ENCODE measurements at places on chromosomes 5 and 9.
A peak's percentile ranks its signal among the peaks of the same experiment; 100 is the strongest.

- H3K36me3 ChIP-seq: no peaks in the 10 kb centered on the region
- H3K27ac ChIP-seq: no peak overlapping the region
- DNase-seq: no peak
- H3K27me3 ChIP-seq: no peaks in the 10 kb centered on the region
These were observed 84.3 kb upstream of the TAF11L2 start for GRCh38 chr5:17413691-17414090.

GRCh38 chr5:127652952-127653611 lies 4.2 kb downstream of the CTXN3 start:
- no peaks in the 10 kb centered on the region for H3K36me3 ChIP-seq
- peaks cover 1% of the 10 kb centered on the region for H3K4me1 ChIP-seq
- no peak for DNase-seq
- no peak overlapping the region for H3K4me3 ChIP-seq
- no peaks in the 10 kb centered on the region for H3K27me3 ChIP-seq
- H3K27ac ChIP-seq: no peak overlapping the region

DNA sequence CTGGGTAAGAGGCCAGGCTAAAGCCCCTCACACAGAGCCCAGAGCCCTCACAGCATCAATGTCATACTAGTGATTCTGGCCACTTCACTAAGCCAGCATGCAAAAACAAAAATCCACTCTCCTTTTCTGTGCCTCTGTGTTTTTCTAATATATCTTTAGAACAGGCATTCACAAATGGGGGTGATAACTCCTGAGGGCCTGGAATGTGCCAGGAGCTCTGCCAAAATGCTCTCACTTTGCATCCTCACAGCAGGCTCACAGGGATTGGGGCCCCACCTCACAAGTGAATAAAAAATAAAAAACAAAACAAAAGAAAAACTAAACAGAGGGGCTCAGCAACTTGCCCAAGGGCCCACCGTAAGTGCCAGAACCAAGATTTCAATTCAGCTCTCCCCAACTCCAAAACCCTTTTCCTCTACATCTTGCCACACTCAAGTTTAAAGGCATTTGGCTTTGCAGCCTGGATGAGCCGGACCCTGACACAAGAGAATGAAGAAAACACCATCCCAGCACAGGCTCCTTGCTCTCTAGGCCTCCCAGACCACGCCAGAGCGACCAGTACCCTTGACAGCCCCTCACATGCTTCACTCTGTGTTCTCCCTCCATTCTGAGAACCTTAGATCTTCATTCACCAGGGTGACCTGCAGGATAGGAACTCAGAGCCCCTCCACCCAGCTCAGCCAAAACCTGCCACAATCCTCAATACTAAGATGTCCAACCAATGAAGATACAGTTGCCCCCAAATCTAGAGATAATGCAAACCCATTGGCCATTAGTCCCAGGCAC lies 51.3 kb downstream of the SAXO1 start:
- DNase-seq: no peak
- H3K4me1 ChIP-seq: peaks cover 6% of the 10 kb centered on the region
- no peak overlapping the region for H3K27ac ChIP-seq
- no peak overlapping the region for H3K4me3 ChIP-seq
- H3K36me3 ChIP-seq: no peaks in the 10 kb centered on the region

- no peaks in the 10 kb centered on the region for H3K36me3 ChIP-seq
- peaks cover 3% of the 10 kb centered on the region for H3K4me1 ChIP-seq
- no peak overlapping the region for H3K27ac ChIP-seq
- peak; percentile 23 for DNase-seq
- no peak overlapping the region for H3K4me3 ChIP-seq
These were observed 123.5 kb upstream of the CD180 start for GRCh38 chr5:67319935-67320725.

DNA sequence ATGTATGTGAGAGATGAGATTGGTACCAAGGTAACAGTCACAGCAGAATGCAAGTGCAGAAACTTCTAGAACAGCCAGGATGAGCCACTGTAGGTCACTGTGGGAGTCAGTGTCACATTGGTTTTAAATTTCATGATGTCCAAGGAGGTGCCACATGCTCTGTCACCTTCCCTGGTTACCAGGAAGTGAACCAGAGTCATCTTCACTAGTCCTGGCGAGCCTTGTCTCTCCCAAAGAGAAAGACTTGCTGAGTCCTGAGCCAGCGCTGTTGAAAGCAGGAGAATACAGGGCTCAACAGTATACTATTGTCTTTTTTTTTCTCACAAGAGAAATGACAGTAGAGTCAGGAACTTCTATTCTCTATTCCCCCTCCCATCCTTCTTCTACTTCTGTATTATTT lies 615.5 kb downstream of the RAB3C start:
- peaks cover 1% of the 10 kb centered on the region for H3K4me1 ChIP-seq
- no peaks in the 10 kb centered on the region for H3K36me3 ChIP-seq
- H3K27ac ChIP-seq: no peak overlapping the region
- no peak overlapping the region for H3K4me3 ChIP-seq

GRCh38 chr5:118946138-118946800 lies 42.1 kb downstream of the DTWD2 start:
- H3K4me1 ChIP-seq: no peaks in the 10 kb centered on the region
- H3K27me3 ChIP-seq: no peaks in the 10 kb centered on the region
- no peaks in the 10 kb centered on the region for H3K36me3 ChIP-seq
- no peak overlapping the region for H3K4me3 ChIP-seq
- H3K27ac ChIP-seq: no peak overlapping the region

DNA sequence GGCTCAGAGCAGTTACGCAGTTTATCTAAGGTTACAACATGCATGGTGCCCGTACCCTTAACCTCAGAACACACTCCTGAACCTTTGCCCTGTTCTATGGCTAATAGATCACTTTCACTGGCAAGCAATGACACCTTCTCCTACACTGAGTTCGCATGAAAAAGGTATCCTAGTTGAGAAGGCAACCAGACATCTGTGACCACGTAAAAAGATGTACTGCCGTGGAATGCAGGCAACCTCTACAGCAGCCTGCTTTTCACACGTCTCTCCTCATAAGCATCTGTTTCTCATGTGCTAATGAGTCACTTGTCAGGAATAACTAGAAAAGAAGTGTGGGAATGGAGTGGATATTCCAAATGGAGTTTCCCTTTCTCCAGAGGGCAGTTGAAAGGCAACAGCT lies 71.4 kb downstream of the FBXO38 start:
- no peaks in the 10 kb centered on the region for H3K36me3 ChIP-seq
- no peak overlapping the region for H3K4me3 ChIP-seq
- no peak overlapping the region for H3K27ac ChIP-seq

DNA sequence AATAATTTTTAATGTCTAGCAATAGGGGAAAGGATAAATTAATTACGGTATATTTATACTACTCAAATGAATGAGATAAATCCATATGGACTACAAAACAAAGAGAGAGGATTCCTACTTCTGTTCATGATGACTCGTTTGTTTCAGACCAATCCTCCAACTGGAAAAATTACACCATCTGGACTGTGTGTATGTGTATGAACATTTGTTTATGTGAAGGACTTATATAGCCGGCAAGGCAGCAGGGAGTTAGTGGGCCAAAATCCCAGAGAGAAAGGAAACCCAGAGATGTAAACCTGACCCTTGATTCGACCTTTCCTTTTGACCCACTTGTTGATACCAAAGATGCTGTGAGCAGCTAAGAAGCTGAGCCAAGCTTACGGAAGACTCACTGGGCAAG lies 20.1 kb downstream of the PDE6A start:
- H3K4me3 ChIP-seq: no peak overlapping the region
- no peak overlapping the region for H3K27ac ChIP-seq
- H3K4me1 ChIP-seq: peaks cover 2% of the 10 kb centered on the region
- H3K36me3 ChIP-seq: no peaks in the 10 kb centered on the region

GRCh38 chr9:136910901-136911245 lies 24.6 kb downstream of the TRAF2 start:
- DNase-seq: no peak
- no peak overlapping the region for H3K4me3 ChIP-seq
- H3K4me1 ChIP-seq: peaks cover 1% of the 10 kb centered on the region
- H3K27ac ChIP-seq: no peak overlapping the region
- no peaks in the 10 kb centered on the region for H3K27me3 ChIP-seq

DNA sequence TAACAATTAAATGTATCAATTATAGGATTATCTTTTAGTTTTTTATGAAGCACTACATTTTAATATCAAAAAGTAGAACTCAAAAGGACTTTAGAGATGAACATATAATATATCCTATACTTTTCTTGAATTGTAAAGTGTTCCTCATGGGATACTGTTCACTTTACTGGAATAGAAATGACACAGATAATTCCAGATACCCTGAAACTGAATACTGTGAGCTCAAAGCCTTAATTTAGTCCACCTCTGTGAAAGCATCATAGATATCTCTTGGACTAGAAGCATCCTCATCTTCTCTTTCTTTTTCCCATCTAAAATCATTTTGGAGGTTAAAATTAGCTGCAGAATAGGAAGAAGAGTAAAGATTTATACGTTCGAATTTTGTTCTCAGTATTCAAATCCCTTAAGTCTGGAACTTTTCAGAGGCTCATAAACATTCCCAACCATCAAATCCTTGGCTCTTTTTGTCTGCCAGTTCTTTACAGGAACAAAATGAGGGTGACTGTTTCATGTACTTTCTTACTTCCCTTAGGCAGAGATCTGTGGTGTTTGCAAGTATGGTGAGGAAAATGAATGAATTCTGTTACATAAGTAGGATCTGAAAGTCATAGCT lies 49.4 kb downstream of the ADAMTS19 start:
- no peaks in the 10 kb centered on the region for H3K4me1 ChIP-seq
- DNase-seq: no peak
- no peaks in the 10 kb centered on the region for H3K27me3 ChIP-seq
- no peaks in the 10 kb centered on the region for H3K36me3 ChIP-seq
- no peak overlapping the region for H3K27ac ChIP-seq

DNA sequence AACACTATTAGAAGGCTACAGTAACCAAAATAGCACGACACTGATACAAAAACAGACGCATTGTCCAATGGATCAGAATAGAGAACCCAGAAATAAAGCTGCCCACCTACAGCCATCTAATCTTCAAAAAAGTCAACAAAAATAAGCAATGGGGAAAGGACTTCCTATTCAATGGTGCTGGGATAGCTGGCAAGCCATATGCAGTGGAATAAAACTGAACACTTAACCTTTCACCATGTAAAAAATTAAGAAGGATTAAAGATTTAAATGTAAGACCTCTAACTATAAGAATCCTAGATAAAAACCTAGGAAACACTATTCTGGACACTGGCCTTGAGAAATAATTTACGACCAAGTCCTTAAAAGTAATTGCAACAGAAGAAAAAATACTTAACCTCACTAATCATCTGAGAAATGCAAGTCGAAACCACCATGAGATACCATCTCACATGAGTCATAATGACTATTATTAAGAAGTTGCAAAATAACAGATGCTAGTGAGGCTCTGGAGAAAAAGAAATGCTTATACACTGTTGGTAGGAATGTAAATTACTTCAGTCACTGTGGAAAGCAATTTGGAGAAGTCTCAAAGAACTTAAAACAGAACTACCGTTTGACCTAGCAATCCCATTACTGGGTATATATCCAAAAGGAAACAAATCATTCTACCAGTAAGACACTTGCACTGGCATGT lies 203.3 kb upstream of the CDH9 start:
- DNase-seq: peak; percentile 98
- H3K27ac ChIP-seq: peak overlapping the region; percentile 85
- no peak overlapping the region for H3K4me3 ChIP-seq
- no peaks in the 10 kb centered on the region for H3K27me3 ChIP-seq

- H3K4me1 ChIP-seq: no peaks in the 10 kb centered on the region
- no peaks in the 10 kb centered on the region for H3K36me3 ChIP-seq
These were observed 8.4 kb upstream of the RGS7BP start for GRCh38 chr5:64497386-64497785.

DNA sequence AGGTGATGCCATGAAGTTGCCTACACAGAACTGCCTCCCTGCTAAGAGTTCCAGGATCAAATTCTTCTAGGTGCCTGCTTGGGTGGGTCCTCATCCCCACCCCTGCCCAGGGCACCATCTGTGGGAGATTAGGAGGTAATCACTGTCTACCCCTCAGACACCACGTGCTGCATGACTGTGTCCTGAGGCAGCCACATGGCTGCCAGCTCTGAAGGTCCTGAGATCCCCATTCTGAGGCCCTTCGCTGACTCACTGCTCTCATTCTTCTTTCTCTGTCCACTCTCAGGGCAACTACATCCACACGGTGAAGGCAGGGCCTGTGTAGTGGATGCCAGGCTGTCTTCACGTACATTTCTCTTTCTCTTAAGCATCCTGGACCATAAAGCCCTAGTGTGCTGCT lies 222.9 kb upstream of the ANKRD55 start:
- H3K36me3 ChIP-seq: no peaks in the 10 kb centered on the region
- H3K4me3 ChIP-seq: no peak overlapping the region
- H3K27me3 ChIP-seq: no peaks in the 10 kb centered on the region
- no peak overlapping the region for H3K27ac ChIP-seq

DNA sequence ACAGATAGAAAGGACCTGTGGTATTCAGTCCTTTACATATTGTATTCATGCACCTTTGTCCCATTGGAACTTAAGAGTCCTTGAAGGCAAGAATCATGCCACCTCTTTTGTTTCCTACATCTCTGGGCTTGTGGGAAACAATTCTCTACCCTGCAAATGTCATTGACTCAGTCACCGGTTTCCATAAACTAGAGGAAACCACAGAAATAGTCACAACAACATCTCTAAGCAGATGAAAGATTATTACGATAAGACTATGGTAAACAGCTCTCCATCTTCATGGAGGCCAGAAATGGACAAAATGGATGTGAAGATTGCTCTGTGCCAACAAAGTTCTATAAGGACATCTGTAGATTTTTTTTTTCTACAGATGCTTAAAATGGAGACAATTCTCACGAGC lies 165.5 kb downstream of the PIK3R1 start:
- H3K36me3 ChIP-seq: no peaks in the 10 kb centered on the region
- H3K4me1 ChIP-seq: no peaks in the 10 kb centered on the region
- DNase-seq: peak; percentile 27
- no peak overlapping the region for H3K27ac ChIP-seq
- no peak overlapping the region for H3K4me3 ChIP-seq

DNA sequence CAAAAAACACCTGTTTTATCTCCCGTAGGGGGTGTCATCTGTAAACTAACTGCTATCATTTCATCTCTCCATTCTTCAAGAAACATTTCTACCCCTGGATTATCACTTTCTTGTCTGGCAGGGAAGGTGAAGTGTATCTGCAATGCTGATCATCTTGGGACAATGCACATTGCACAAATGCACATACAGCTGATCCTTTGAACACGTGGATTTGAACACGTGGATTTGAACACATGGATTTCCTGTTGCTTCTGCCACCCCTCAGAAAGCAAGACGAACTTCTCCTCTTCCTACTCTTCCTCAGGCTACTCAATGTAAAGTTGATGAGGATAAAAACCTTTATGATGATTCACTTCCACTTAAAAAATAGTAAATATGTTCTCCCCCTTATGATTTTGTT lies 147.4 kb upstream of the PRLR start:
- DNase-seq: no peak
- H3K4me1 ChIP-seq: no peaks in the 10 kb centered on the region
- H3K27me3 ChIP-seq: no peaks in the 10 kb centered on the region
- H3K4me3 ChIP-seq: no peak overlapping the region
- no peak overlapping the region for H3K27ac ChIP-seq

- no peaks in the 10 kb centered on the region for H3K4me1 ChIP-seq
- no peak overlapping the region for H3K27ac ChIP-seq
- peaks cover 14% of the 10 kb centered on the region for H3K36me3 ChIP-seq
- H3K27me3 ChIP-seq: no peaks in the 10 kb centered on the region
- DNase-seq: no peak
These were observed 21.9 kb upstream of the DHFR start for GRCh38 chr5:80676706-80677105.

Data from mesenchymal stem cell (in vitro differentiated cells and primary cell).